CD4-positive, alpha-beta T cell treated with Interleukin-4 for 4 hours (primary cell): ENCODE measurements at places on chromosomes 5 and 9.

- no peak for DNase-seq
These were observed 316.9 kb downstream of the KCNN2 start for GRCh38 chr5:114678778-114679177.

- DNase-seq, result no peak
These were observed 92.1 kb downstream of the PBX3 start for GRCh38 chr9:125839317-125839716.

GRCh38 chr5:61450493-61451279 is 118.6 kb downstream of the ZSWIM6 start:
- no peak for DNase-seq

DNA sequence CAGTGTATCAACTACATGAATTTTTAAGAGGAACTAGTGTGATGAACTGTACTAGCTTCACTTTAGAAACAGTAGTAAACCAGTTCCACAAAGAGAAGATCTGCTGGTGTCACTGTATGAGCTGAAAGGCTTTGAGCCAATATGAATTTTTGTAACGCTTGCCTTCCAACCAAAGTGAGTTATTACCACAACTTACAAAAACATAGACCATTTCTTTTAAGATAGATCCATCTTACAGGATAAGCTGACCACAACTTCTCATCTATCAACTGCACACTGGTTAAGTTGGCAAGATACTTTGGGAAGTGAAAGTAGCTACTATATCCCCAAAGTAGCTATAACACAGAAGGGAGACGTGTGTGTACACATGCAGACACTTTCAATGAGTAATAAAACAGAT is 849.6 kb upstream of the DMAC1 start:
- no peak for DNase-seq

DNA sequence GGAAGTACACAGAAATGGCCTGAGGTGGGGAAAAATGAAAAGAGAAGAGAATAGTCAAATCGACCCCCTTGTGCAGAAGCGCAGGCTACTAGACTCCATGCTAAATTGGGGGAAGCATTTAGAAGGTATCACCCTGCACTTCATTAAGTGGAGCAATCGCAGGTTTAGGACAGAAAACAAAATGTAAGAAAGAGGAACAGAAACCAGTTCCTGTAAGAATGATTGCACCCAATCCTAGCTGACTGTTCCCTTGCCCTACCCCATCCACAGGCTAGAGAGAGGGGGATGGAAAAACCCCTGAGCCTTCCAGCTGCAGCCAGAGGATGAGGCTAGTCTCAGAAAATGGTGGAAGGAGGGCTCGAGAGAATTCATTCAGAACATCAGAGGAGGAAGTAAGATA is 23.9 kb upstream of the PPP1R2B start:
- no peak for DNase-seq

DNA sequence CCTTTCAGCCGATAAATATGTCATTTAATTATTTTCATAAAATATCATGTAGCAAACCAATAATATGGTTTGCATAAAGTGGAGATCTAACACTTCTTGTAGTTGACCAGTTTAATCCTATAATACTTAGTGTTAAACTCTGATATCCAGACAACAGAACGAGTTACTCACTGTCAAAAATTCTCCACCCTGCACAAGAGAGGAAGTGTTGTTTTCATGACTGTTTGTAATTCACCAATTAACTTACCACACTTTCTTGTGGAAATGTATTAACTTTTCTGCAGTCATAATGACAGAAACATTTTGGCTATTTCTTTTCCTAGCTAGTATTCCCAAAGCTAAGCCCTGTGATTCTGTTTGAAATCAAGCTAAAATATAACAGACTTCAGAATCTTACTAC is 555.3 kb upstream of the FTMT start:
- no peak for DNase-seq

DNA sequence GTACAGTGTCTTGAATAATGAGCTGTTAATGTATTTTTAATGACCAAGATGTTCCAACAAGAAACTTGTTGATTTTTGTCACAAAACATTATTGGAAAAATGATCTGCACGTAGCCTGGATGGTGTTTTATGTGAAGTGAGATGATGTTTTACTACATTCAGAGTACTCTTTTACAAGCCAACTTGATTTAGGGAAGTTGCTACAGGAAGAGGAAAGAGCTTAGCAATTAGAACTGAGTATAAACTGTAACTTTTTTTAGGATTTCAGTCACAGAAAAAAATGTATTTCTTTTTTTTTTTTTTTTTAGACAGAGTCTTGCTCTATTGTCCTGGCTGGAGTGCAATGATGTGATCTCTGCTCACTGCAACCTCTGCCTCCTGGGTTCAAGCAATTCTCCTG is 113.6 kb upstream of the ADRA1B start:
- DNase-seq, result no peak

DNA sequence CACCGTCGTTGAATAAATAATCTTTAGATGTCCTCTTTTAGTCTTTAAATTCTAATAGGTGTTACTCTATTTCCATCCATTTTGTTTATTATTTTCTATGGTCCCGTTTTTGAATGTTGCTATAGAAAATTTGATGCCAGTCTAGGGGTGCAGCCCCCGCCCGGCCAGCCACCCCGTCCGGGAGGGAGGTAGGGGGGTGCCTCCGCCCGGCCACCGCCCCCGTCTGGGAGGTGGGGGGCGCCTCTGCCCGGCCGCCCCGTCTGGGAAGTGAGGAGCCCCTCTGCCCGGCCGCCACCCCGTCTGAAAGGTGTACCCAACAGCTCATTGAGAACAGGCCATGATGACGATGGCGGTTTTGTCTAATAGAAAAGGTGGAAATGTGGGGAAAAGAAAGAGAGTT is 2372.2 kb upstream of the WWC1 start:
- no peak for DNase-seq

DNA sequence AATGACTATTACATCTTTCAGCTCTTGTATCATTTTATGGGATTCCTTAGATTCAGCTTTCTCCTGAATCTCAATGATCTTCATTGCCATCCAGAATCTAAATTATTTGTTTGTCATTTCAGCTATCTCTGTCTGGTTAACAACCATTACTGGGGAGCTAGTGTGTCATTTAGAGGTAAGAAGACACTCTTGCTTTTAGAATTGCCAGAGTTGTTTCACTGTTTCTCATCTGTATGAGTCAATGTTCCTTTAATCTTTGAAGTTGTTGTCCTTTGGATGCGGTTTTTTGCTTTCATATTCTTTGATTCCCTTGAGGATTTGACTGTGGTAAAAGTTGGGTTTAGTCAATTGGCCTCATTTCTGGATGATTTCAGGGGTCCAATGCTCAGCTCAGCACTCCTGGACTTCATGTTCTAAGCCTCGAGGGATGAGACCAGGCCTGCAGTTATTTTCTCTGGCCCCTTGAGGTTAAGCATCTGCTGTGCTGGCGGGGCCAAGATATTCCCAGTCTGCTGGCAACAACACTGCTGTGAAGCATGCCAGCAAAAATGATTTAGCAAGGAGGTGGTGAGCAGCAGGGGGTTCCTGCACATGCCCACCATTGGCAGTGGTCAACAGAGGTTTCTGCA is 102.4 kb upstream of the PCSK5 start:
- DNase-seq, result no peak

GRCh38 chr9:137429974-137430722 is 7.0 kb downstream of the NOXA1 start:
- DNase-seq, result no peak

DNA sequence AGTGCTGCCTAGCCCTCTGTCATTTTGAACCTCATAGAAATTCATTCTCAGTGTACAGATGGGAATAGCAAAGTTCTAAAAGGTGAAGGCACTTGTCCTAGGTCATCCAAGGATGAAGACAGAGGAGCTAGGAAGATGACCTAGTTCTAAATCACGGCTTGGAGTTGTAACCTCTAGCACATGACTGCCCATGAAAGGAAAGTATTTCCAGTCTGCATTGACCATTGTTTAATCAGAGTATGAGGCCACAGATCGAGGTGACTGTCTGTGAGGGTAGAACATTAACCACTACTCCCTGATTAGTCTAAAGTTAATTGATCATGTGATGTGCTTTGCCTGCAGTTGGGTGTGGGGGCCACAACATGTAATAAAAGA is 674 bp upstream of the TNFSF15 start:
- no peak for DNase-seq

- DNase-seq, result no peak
These were observed 104.3 kb downstream of the ZNF608 start for GRCh38 chr5:124642151-124642550.

- peak; percentile 8 for DNase-seq
These were observed 32.5 kb downstream of the FAM240B start for GRCh38 chr9:38687389-38687842.

DNA sequence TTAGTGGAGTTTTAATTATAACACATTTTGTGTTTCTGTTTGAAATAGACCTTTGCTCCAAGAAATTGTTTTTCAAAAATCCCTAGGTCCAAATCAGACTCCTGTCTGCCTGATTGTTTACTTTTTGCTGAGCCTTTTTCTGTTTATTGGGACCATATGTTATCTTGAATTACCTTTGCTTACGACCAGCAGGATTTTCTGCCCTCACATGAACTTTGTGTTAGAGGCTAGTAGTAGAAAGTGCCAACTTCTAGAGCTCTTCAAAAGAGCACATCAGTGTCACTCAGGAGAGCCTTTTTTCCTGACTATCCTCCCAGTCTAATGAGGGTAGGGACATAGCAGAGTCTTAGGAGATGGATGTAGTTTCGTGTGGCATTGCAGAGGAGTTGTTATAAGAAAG is 10.2 kb downstream of the RECK start:
- no peak for DNase-seq

DNA sequence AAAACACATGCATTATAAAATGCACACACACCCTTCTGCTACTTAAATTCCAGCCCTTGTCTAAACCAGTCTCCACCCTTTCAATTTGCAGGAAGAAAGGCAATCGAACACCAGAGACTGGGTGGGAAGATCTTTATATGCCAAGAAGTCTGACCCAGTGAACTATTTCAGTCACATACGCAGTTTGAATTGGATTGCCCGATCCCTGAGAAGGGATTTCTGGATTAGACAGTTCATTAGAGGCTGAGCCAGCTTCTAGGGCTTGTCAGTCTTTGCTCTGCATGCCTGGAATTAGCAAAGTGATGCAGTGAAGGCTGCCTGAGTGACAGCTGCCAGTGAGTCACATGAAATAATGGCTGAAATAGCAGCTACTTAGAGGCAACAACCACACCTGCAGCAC is 159.9 kb downstream of the PPP2R2B start:
- no peak for DNase-seq

DNA sequence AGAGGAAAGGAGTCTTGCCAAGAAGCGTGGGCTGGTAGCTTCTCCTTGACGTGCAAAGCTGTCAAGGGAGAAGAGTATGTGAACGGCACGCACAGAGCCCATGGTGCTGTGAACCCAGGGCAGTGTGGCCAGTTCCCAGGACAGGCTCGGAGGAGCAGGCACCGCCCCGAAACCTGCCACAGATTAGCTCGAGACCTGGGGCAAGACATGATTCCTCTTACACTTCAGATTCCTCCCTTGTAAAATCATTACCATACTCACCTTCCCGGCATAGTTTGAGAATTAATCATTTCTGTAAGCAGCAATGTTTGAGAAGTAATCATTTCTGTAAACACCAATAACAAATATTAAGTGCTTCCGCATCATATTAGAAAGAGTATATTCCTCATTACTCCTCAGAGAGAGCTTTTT is 19.9 kb downstream of the GOLM1 start:
- no peak for DNase-seq

DNA sequence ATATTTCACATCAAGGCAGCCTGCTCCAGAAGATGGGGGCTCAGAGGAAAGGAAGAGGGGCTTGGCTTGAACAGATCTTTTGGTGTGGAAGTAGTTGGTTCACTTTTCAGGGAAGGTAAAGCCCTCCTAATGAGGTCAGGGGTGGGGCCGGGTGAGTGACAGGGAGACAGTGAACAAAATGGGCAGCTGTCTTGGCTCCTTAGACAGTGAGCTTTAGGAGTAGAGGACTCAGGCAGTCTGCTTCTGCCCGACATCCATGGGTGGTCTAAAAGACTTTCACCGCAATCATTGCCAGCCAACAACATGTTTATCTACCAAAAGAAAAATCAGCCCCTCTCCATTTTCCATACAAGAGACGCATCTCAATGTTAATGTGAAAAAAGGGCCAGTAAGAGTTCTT is 241.0 kb downstream of the EBF1 start:
- DNase-seq, result no peak

- no peak for DNase-seq
These were observed 111.5 kb downstream of the SAXO1 start for GRCh38 chr9:18921366-18922075.

GRCh38 chr9:38417003-38417945 is 7.0 kb downstream of the IGFBPL1 start:
- peak; percentile 17 for DNase-seq

GRCh38 chr5:72244862-72245371 is 75.1 kb downstream of the MRPS27 start:
- DNase-seq, result peak; percentile 10

DNA sequence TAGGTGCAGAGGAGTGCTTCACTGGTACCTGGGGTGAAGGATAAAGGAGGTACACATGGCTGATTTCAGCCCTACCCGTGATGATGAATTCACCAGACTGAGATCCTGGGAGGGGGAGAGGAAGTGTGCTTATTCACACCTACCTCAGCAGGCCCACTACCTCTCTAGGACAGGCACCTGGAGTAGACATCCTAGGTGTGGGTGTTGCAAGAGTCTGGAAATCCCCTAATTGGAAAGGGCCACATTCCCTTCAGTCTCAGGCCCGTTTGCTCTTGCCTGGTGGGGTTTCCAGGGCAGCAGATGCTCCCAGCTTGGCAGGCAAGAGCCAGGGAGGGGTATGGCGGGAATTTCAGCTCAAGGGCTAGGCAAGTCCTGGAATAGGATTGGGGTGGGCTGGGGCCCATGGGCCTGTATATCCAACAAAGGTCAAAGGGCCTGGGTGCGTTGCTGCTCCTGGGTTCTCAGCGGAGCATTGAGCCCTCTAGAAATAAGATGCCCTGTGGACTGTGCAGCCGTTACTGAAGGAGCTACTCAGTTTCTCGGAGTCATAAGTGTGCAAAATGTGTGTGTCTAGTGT is 5.8 kb upstream of the CCL21 start:
- no peak for DNase-seq

GRCh38 chr9:3385871-3386270 is 139.9 kb downstream of the RFX3 start:
- DNase-seq, result peak; percentile 43

DNA sequence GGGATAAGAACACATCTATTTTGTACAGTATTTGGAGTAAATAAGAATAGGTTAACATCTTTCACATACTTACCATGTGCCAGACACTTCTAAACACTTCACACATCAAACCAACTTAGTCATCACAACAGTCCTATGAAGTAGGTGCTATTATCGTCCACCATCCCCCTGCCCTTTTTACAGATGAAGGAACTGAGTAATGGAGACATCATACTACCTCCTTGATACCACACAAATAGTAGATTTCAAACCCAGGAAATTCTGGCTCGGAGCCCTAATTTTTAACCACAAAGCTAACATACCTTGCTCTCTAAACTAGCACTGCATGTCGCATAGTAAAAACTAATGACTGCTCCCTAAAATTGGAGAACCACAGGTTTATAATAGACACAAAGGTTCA is 4.2 kb upstream of the ZNF366 start:
- DNase-seq, result no peak

DNA sequence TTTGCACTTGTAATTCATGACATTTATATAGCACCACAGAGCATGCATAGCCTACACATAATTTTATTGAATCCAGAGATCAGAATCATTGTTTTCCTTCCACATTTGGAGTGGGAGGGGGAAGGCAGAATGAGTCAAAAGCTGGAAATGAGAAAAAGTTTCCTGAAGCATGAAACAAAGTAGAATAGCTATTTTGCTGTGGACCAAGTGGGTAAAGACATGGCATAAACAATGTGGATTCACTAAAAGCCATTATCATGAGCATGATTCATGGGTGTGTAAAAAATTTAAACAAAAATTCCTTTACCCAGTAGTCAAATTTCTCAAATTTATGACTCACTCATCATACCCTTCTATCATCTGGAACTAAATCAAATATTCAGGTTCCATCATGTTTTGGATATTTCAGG is 97.9 kb downstream of the YIPF5 start:
- no peak for DNase-seq
